SK-MEL-5 (cell line): ENCODE measurements at places on chromosomes 2 and 18. TPM values are rescaled to one million over a fixed set of nuclear protein-coding genes. Genes with fewer than 3 reads are reported as not detected.

DNA sequence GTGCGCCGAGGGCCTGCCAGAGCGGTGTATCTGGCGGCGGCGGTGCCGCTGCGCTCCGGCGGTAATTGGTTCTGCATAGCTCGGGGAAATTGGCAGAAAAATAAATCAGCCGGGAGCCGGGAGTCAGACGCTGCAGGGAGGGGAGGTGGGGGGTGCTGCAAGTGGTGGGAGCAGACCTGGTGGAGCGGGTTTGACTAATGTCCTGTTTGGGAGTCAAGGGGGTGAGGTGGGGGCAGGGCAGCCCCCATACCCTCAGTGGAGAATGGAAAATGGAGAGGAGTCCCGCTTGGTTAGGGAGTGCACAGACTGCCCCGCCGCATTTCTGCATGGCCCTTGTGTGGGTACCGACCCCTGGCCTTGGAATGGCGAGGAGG lies 107.3 kb downstream of the DYSF start:
- no peak for DNase-seq

- no peak for DNase-seq
Measured at GRCh38 chr18:24995056-24995455, 356.9 kb downstream of the ZNF521 start.

GRCh38 chr2:148501545-148501944 lies 143.0 kb upstream of the EPC2 start:
- no peak for DNase-seq

- DNase-seq: peak; percentile 49
Measured at GRCh38 chr2:83827618-83828017, 631.5 kb downstream of the SUCLG1 start.

- no peak for DNase-seq
Measured at GRCh38 chr18:54086863-54087262, 137.6 kb downstream of the MBD2 start.

DNA sequence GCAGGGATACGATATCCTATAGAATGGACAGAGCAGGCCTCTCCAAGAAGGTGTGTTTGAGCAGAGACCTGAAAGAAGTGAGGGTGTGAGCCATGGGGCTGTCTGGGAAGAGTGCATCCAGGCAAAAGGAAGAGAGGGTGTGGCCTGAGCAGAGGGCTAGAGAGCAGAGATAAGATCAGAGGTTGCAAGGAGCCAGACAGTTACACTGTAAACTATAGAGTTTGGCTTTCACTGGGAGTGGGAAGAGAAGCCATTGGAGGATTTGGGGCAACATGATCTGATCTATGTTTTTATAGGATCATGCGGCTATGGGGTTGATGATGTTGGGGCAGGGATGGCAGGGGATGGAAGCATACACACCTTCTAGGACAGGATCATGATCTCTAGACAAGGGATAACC lies 124.1 kb upstream of the MAP3K20 start:
- no peak for DNase-seq

- DNase-seq: no peak
Measured at GRCh38 chr2:97913846-97914245, 81.9 kb downstream of the TMEM131 start.

GRCh38 chr18:62258093-62258492 lies 67.0 kb upstream of the TNFRSF11A start:
- DNase-seq: no peak

- DNase-seq: no peak
Measured at GRCh38 chr2:71602115-71602495, 148.7 kb downstream of the DYSF start.

DNA sequence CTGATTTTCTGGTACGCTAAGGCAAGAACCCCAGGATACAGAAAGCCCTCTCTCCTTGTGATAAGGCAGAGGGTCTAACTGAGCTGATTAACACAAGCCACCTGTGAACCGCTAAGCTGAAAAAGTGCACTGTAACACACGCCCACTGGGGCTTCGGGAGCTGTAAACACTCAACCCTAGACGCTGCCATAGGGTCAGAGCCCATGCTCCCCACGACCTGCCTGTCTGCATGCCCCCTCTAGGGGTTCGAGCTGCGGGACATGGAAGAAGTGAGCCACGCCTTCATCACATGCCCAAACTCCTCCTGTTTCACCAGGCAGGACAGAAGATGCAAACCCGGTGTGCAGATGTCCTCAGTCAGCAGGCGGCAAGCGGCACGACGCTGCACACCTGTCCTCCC lies 173.9 kb upstream of the RAB12 start:
- no peak for DNase-seq

DNA sequence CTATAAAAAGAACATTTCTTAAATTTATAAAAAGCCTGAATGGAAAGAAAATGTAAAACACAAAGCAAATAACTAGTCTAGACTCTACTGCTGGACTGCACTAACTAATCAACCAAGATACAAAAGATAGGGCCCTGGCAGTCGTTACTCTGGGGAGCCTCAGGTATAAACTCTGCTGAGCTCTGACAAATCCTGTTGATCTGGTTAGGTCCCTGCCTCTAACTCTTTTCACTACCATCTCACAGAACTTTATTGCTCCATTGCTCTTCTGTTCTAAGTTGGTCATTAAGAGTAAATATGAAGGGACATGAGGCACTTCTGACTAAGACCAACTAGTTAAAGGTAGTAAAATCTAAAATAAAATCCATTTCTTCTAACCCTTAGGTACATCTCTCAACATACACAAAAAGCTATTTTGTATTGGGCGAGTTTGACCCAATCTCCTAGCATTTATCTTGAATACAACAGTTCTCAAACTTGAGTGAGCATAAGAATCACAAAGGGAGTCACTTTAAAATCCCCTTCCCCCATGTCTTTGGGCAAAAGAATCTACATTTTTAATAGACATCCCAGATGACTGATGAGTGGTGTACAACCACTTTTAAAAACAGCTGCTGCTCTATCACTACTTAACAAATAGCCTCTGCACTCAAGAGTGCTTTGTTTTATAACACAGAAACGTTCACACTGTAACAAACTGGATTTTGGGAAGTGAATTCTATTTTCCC lies 2.5 kb downstream of the CHN1 start:
- no peak for DNase-seq

DNA sequence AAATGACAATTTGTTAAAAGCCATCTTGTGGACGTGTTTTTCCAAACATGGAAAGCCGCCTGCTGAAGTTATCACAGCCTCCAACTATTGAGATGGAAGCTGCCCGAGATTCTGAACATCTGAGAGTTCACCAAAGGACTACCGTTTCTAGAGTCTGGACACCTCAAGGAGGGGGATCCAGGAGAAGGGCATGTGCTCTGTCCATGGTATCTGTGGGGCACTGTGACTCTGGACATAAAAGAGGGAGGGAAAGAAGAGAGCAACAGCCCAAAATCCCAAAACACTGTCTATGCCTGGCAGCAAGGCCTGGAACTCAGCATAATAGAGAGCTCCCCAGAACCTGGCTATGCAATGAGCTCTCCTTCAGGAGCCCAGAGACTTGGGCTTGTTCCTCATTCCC lies 319.9 kb downstream of the EN1 start:
- no peak for DNase-seq

- no peak for DNase-seq
Measured at GRCh38 chr2:190683802-190684201, 34.9 kb downstream of the NAB1 start.

- DNase-seq: peak; percentile 74
Measured at GRCh38 chr2:237968048-237968862, 1.4 kb downstream of the UBE2F start.

DNA sequence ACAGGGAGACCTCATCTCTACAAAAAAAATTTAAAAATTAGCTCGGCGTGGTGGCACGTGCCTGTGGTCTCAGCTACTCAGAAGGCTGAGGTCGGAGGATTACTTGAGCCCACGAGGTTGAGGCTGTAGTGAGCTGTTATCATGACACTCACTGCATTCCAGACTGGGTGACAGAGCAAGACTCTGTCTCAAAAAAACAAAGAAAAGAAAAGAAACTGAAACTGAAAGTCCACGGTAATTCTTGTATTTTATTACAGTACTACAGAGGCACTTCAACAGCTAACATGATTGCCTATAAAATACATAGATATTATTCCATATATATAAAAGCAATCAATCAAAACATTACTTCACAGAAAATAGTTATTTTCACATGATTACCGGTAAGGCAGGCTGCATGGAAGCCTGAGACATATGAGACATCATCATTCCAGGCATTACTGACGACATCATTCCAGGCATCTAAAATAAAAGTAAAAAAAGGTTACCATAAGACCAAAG lies 23.1 kb downstream of the PRPF40A start:
- DNase-seq: peak; percentile 38

DNA sequence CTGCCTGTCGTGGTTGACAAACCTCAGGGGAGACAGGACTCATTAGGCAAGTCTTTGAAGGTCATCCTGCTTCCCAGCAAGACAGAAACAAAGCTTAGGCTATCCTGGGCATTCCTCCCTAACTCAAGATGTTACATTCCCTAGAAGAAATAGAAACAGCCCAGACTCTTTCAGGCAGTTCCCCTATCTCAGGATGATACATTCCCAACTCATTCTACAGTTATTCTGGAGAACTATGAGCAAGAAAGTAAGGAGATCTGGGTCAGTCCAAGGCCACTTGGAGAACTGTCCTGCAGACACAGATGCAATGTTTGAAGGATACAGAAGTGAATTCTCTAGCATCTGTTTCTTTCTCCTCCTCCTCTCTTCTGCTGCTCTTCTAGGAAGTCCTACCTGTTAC lies 220.1 kb upstream of the NCKAP5 start:
- DNase-seq: no peak

- peak; percentile 28 for DNase-seq
Measured at GRCh38 chr2:200257570-200257969, 48.9 kb upstream of the SPATS2L start.

DNA sequence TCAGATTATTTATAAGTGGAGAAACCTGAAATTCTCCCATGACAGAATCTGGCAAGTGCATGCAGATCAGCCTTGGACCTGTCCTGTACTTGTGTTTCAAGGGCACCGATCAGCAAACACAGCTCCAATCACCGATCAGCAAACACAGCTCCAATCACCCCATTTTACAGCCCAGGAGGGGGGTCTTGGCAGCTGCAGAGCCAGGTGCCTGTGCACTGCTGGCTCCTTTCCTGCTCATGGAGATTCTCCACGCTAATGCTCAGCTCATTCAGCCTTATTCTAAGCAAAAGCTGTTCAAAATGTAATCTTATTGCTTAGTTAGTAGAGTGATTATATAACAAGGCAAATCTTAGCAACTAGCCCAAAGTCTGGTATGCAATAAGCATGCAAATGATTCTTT lies 623.1 kb upstream of the HS6ST1 start:
- no peak for DNase-seq

DNA sequence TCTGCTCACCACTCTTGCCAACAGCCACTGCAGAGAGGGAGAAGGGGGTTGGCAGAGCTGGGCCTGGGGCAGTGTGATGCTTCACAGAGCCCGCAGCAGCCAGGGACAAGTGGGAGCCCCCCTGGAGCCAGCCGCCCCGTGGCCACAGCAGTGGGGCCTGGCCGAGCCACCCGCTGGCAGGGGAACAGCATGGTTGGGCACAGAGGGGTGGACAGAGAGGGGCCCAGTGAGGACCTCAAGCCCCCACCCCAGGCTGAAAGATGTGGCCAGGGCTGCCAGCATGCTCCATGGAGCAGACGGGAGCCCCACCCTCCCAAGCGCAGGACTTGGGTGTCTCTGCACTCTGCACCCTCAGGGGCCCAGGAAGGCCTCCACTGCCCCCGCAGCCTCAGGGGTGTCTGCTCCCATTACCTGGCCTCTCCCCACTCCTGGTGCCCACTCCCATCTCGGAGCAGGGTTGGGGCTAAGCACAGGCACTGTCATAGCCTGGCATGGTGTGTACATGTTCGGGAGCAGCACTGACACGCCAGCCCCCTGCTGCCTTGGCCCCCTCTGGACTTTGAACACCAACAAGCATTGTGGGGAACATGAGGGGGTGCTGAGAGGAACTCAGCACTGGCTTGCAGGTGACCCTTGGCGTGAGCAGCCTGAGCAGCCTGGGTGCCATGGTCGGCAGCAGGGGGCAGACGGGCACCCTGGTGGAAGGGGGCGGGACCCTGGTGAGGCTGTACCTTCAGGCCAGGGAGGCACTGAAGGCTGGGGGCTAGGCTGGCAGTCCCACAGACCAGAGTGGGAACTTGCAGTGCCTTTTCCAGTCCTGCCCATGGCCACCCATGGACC lies 279.6 kb upstream of the CYP26B1 start:
- DNase-seq: no peak

DNA sequence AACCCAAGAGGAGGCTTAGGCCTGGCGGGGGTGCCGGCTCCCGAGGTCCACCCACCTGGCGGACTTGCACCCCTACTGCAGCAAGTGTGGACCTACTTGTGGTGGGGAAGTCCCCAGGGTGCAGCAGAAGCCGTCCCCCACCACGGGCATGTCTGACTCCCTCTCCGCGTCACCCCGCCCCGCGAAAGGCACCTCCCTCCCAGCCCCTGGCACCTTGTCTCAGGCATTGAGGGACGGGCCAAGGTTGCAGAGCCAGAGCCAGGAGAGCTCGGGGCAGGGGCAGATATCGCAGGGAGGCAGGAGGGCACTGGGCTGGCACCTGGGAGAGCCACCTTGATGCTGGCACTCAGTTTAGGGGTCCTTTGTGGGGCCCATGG lies 19.0 kb downstream of the CROCC2 start:
- DNase-seq: no peak

DNA sequence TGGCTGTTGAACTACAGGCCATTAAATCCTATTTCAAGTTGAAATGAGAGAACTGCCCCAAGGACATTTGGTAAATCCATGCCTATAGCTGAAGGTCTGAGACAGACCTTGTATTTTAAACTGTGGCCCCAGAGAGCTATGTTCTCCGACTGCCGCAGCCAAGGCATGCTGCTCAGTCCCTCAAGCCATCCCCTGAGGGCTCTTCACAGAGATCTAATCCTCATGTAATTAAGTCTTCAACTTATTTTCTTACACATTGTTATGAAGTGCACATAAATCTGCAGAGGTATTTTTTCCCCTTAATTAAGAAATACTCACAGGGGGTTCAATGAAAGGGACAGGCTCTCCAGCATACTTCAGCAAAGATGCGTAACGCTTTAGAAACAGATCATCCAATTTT lies 50.6 kb downstream of the ABCG8 start:
- DNase-seq: no peak

DNA sequence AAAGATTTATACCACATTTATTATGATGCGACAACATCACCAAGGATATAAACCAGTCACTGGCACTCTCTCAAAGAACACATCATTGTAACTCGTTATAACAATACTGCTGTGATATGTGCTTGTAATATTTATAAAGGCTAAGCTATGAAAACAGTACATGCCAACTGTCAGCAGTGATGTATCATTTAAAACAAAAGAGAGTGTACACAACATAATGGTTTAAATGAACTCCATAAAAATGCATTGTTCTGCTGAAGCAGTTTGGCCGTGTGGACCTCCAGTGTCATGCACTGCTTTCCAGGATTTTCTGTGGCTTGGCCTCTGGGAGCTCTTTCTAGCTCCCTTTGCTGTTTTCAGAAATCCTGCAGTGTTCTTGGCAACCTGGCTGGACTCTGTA lies 215.6 kb downstream of the MTX2 start:
- no peak for DNase-seq

GRCh38 chr2:183222751-183223150 lies 98.5 kb downstream of the NUP35 start:
- DNase-seq: no peak

Gene PXDN
- total RNA-seq: 3.1 and 4.7 TPM in 2 replicates

Gene AAMP
- total RNA-seq: 138 and 153 TPM in 2 replicates

Gene NAT8
- 2.4 and 2.8 TPM in 2 replicates for total RNA-seq

Gene ANKRD30B
- 7.1 and 7.3 TPM in 2 replicates for total RNA-seq

Gene SEPTIN10
- 26.5 and 26.6 TPM in 2 replicates for total RNA-seq

Gene CRYGD
- total RNA-seq: not detected in 2 replicates

Gene NDUFV2
- total RNA-seq: 221 and 273 TPM in 2 replicates

Gene PCARE
- total RNA-seq: 0.03 TPM in 1 of 2 replicates, not detected in the other

Gene LIMS3
- 0.64 TPM in 1 of 2 replicates, not detected in the other for total RNA-seq

Gene AQP12A
- total RNA-seq: not detected in 2 replicates

Gene ASXL3
- total RNA-seq: not detected in 2 replicates

Gene ATP6V1B1
- total RNA-seq: 2.5 TPM in 1 of 2 replicates, not detected in the other

Gene ANKRD62
- 0.29 and 0.37 TPM in 2 replicates for total RNA-seq
